ENCODE measurements at places on chromosomes 5 and 9.

DNA sequence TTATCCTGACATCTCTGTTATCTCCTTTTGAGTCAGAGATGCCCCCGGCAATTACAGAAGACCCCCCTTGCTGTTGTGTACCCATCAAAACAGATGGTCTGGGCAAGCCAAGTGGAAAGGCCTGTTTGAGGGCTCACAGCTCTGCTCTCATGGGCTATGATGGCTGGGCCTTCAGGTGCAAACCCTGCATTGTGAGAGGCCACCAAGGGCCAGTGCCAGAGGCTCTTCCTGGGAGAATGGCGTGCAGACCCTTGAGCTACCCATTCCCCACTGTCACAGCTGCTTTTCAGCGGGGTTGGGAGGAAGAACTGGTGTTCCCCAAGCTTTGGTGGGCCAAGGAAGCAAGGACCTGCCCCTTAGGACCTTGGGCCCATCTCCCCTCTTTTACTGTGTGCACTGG, 174.7 kb upstream of the PPP1R26 start:
- DNase-seq = no peak

DNA sequence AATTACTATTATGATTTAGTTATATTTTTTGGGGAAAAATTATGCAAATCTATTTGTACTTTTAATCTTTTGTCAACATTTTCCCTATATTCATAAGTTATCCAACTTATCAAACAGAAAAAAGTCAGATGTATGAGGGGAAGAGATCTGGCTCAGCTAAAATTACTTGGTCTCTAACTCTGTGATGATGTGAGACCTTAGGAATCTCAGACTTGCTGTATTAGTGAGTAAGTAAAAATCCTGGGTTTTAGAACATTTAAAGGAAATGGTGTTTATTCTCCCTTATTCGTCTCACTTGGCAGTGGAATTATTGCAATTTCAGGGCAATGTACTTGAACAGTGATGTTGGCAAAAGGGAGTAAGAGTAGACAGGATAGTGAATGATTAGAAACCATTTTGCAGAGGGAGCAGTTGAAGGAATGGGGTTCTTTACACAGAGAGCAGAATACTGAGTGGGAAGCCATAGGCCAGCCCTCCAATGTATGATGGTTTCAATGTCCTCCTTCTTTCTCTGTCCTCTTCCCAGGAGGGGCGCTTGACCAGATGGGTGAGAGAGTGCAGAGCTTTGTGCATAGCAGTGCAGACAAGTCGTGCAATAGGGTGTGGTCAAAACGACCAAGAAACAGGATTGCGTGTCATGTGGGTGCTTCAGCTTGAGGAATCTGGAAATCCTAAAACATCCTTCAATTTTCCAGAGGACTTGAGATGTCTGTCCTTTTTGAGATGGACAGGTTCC, 91.7 kb downstream of the TENT4A start:
- DNase-seq = no peak

- no peak for DNase-seq
Measured at GRCh38 chr9:306907-307306, 92.2 kb downstream of the DOCK8 start.

DNA sequence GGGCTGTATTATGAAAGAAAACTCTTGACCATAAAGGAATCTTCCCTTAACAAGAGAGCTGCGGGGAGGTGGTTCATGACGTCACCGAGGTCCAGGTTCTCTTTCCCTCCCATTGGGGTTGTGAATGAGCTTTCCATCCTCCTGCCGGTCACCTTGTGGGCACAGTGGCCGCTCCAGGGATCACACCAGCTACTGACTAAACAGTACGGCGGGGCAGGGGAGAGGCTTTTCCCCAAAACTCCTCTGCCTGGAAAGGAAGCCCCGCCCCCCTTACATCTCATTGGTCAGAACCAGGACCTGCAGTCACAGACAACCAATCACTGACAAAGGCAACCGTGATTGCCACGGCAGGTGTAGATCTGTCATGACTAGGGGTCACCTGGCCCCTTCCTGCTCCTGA, 35.6 kb downstream of the ROR2 start:
- DNase-seq = no peak

DNA sequence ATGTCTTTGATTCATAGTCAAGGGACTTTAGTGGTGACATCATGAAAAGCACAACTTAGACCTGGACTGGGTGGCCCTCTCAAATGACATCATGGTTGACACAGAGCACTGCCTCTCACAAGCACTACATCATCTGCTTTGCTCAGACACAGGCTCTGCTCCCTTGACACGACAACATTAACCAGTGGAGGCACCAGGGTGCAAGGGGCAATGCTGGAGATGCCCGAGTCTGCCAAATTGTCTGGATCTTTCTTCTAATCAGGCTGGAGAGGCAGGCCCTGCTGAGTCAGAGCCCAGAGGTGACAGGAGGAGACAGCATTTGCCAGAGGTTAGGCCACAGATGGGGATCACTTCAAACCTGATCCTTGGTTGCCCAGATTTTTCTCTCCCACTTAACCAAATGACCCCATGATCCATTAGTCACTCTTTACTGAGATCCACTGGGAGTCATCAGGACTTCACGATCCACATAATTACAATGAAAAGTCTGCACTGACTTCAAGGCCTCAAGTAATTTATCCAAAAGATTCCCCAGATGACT, 174.4 kb downstream of the SLIT3 start:
- DNase-seq = no peak

DNA sequence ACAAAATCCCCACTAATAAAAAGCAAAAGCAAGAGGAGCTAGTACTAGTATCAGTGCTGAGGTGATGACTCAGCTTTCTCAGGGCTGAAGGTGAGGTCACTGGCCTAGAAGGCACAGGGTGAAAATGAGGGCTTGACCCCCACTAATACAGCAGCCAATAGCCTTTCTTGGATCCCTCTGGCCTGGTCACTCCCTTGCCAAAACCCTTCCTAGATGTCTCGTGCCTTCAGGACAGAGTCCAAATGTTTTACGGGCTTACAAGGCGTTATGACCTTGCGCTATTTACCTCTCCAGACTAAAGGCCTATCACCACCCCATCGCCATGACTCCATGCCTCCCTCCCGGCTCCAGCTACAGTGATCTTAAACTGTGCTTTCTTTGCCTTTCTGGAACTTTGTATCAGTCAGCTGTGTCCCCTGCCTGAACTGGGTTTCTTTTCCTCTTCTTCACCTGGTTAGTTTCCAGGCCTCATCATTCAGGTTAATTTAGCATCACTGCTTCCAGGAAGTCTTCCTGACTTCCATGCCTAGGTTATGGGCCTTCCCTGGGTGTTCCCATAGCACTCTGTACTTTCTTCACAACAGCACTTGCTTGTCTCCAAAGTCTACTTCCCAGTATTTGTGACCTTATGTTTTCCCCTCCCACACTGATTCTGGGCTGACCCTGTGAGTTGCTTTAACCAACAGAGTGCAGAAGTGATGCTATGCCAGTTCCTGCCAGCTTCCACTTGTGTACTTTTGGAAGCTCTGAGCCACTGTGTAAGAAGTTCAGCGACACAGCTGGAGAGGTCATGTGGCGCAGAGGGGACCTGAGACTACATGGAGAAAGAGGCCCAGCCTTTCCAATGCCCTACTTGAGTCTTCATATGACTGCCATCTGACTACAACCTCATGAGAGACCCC, 4.2 kb upstream of the DELE1 start:
- DNase-seq = no peak

DNA sequence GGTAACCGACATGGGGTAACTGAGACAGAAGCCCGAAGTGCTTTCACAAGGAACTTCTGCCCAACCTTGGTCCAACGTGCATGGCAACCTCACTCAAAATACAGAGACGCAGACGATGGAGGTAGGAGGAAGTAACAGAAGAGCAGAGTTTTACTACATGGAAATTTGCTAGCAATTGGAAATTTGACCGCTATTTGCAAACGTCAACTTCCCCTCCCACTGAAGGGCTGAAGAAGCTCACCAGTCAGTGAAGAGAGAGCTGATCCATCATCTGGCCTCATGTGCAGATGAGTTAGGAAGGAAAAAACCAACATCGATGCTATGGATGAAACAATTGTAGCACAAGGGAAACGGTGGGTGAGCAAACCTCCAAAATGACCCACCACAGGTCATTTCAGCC, 196.7 kb downstream of the RGS3 start:
- no peak for DNase-seq

DNA sequence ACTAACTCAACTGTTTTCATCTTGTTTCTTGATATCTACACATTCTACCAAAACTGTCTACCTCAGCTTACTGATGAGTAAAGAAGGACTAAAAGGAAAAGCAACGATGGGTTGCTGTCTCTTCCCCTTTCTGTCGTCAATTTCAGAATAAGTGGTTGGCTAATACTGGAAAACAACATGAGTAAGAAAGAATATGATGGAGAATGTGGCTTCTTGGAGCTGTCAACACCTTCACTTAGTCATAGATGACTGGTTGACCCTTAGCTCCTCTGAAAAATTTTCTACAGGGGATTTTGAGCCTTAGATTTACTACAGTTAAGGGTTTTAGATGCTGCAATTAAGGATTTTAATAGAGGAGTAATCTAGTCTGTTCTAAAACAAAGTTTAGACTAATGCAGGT, 797.9 kb downstream of the TLE4 start:
- no peak for DNase-seq

- no peak for DNase-seq
Measured at GRCh38 chr9:93319992-93320500, 131.4 kb upstream of the FAM120A start.

GRCh38 chr9:128689293-128689774, 312 bp downstream of the SET start:
- no peak for DNase-seq

- DNase-seq = no peak
Measured at GRCh38 chr9:93052791-93053540, 5.5 kb upstream of the SUSD3 start.

DNA sequence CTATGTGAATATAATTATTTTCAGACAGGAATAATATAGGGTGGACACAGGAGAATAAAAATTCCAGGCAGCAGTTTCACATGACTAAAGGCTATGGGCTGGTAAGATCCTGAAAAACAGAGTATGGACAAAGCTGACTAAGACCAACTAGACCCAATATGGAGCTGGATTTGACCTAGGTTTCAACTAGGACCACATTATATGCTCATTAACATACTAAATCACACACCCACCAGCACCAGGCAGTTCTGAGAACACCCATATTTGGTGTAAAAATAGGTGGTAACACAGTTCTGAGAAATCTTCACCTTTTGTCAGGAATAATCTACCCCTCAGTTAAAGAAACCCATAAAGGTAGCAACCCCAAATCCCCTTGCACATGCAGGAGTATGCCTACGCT, 64.7 kb downstream of the MAPKAP1 start:
- DNase-seq = no peak

DNA sequence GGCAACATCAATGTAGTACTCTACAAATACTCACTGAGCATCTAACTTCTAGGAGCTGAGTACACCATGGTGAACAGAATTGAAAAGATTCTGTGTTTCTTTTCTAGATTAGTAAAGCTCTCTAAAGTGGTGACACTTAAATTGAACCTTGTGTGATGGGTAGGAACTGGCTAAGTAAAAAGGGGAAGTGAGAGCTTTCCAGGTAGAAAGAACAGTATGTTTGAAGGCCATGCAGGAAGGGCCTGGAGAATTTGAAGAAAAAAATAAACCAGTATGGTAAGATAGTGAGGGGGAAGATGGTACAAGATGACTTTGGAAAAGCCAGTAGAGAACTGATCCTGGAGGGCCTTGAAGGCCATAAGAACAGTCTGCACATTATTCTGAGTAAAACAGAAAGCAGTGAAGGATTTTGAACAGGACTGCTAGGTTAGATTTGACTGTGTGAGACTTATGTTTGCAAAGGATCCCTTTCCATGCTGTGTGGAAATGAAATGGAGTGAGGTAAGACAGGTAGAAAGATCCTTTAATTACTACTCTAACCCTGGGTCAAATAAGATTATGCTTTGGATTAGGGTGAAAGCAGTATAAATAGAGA, 46.7 kb upstream of the UBQLN1 start:
- no peak for DNase-seq

DNA sequence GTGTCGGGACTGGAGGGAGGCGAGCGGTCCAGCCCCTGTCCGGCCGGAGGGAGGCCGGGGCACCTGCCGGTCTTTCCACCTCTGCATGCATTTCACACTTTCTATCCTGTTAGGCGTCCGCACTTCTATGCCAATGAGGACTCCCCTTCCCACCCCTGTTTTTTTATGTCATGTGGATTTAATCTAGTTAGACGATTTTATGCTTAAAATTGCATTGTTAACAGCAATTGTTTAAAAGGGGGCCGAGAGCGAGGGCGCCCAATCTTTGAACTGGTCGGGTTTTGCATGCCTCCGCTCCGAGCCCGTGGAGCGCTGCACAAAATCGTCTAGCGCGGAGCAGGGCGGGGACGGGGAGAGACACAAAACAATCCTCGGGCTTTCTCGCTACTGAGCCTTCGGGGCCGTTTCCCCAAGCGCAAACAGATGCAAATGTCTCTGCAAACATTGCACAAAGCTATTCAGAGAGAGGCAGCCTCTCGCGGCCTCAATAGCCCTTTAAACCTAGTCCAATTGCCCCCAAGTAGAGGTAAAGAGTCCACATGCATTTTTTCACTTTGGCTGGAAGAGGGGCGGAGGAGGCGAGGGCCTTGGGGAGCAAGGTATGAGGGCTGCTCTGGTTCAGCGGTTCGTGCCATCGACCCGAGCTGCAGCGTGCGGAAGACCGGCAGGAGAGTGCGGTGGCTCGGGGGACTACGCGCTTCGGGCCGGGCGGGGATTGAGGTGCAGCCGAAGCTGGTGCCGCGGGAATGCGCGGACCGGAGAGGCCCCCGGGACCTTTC, 37.5 kb upstream of the TIFAB start:
- no peak for DNase-seq

DNA sequence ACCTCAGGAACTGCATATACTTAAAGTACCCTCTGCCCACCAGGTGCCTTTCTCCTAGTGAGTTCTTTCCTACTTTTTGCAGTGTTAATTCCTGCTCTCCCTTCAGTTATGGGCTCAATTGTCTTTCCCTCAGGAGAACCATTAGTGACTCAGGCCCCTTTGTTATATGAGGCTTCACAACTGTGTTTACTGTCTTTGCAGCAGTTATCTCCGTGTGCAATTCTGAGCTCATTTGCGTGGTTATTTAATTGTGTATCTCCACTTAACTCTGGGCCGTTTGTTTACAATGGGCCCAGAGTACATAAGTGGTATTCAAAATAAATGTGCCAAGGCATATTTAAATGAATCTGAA, 9.6 kb downstream of the FBXO38 start:
- no peak for DNase-seq

GRCh38 chr5:61293873-61294272, 38.2 kb upstream of the ZSWIM6 start:
- no peak for DNase-seq

GRCh38 chr9:108052431-108053080, 563.0 kb upstream of the KLF4 start:
- DNase-seq = no peak

Data from natural killer cell treated with Interleukin-12 subunit alpha and Interleukin-12 subunit beta and Interleukin-15 and Interleukin-18, amount 100 ng/mL, for 72 hours (primary cell).